ENCODE measurements at places on chromosomes 2 and 18. TPM values are rescaled to one million over a fixed set of nuclear protein-coding genes. Genes with fewer than 3 reads are reported as not detected.

GRCh38 chr2:206011018-206011614 is 74.9 kb downstream of the INO80D start:
- DNase-seq: no peak

GRCh38 chr2:230942920-230943896 is 18.2 kb upstream of the GPR55 start:
- DNase-seq: peak; percentile 38

DNA sequence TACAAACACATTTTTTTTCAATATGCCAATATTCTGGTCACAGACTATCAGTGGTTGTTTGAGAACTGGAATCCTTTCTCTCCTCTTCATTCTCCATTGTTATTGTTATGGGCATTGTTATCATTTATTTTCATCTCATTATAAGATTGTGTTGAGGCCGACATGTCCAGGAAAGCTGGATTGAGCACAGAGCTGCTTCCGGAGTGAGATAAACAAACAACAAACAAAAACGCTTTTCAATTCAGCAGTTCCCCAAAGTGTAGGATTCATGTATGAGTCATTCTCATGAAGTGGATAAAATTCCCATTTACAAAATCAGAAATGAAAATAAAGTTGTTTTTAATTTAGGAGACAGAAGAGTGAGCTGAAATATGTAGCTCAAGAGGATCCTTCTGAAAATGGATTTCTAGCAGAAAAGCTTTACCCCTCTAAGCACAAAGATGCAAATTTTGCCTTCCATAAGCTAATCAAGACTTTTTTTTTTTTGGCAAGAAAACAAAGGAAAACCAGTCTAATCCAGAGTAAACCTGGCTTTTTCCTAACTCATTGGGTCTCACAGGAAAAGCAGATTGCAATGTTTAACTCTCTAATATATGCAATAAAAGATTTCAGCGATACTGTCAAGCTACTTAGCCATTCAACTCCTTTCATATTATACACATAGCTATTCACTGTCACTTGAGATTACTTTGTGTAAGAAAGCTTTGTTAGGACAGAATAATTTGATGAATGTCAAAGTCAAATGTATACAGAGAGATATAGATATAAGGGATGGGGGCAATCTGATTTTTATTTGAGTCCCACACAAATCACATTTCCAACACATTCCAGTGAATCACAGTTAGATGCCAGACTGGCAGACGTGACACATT is 1441.7 kb upstream of the CELF4 start:
- no peak for DNase-seq

DNA sequence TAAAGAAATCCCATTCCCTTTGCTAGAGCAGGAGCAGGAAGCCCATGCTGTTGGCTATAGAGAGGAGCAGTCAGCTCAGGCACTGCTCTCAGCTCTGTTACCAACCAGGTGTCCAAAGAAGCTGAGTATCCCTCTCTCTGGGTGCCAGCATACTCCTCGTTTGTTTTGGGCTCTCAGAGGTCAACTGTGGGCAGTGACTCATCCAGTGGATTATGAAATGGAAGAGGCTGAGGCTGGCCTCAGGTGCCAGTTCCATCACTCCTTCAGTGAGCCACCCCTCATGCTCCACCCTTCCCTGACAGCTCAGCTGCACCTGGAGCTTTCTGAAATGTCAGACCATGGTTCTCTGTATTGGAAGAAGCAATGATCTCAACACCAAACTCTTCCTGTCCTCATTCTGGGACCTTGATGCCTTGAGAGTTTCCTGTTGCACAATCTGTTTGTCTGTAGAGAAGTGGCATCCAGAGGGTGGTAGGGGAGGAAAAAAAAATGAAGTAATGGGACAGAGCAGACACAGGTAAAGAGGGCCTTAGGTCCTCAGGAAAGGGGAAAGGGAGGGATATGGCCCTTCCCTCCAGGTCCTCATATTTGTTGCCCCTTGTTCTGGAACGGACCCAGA is 31.2 kb upstream of the EN1 start:
- DNase-seq: no peak

Gene RNU2-63P
- 19.8 TPM for total RNA-seq

GRCh38 chr18:62318228-62319180 is 6.6 kb upstream of the TNFRSF11A start:
- no peak for DNase-seq

- no peak for DNase-seq
Measured at GRCh38 chr2:239760596-239760995, 264.5 kb downstream of the NDUFA10 start.

Gene NYAP2
- total RNA-seq: not detected

DNA sequence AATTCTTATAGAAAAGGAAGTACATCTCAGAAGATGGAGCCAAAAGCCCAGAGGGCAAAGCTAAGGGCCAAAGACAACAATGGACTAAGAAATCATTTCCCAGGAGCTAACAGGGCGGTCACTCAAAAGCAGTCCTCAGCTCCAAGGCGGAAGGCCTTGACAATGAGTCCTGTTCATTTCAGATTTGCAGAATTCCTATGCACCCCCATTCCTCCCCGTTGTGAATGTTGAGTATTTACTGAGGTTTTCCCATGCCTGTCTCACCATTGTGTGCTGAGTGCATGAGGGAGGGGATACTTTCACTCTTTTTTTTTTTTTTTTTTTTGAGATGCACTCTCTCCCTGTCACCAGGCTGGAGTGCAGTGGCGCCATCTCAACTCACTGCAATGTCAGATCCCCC is 18.8 kb upstream of the DTNB start:
- no peak for DNase-seq

- no peak for DNase-seq
Measured at GRCh38 chr2:218831378-218831990, at the start of gene PRKAG3. PRKAG3 (minus strand) TSS chr2:218831803.

DNA sequence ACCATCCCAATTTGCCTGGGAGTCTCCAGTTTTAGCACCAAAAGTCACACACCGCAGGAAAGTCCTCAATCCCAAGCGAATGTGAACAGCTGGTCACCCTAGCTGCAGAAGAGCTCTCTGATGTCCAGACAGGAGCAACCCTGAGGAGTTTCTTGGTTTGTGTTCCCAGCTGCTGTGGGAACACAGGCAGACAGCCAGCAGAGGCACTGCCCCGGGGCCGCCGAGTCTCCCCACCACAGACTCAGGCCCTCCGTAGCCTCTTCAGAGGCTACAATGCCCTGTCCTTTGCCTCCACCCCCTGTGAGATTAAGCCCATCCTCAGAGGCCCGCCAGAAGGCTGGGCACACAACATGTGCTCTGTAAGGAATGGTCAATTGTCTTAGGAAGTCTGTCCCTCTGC is 111.5 kb downstream of the TTC32 start:
- no peak for DNase-seq

Gene FAM161A
- 15.1 TPM for total RNA-seq

- peak; percentile 68 for DNase-seq
Measured at GRCh38 chr2:236338495-236339184, 74.4 kb upstream of the ASB18 start.

- peak; percentile 59 for DNase-seq
Measured at GRCh38 chr2:219511547-219512325, 2.5 kb upstream of the ASIC4 start.

Gene FAM228A
- not detected for total RNA-seq

DNA sequence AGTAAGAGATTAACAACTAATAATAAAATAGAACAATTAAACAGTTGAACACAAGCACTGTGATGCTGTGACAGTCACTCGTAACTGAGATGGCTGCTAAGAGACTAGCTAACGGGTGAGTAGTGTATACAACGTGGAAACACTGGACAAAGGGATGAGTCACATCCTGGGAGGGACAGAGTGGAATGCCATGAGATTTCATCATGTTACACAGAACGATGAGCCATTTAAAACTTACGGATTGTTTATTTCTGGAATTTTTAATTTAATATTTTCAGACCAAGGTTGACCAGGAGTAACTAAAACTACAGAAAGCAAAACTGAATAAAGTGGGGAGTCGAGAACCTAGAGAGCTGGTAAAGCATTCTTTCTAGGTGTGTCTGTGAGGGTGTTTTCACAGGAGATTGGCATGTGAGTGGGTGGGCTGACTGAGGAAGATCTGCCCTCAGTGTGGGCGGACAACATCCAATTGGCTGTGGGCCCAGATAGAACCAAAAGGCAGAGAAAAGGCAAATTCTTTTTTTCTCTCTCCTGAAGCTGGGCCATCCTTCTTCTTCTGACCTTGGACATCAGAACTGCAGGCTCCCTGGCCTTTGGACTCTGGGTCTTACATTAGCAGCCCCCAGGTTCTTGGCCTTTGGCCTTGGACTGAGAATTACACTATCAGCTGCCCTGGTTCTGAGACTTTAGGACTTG is 14.6 kb downstream of the TMSB10 start:
- no peak for DNase-seq

DNA sequence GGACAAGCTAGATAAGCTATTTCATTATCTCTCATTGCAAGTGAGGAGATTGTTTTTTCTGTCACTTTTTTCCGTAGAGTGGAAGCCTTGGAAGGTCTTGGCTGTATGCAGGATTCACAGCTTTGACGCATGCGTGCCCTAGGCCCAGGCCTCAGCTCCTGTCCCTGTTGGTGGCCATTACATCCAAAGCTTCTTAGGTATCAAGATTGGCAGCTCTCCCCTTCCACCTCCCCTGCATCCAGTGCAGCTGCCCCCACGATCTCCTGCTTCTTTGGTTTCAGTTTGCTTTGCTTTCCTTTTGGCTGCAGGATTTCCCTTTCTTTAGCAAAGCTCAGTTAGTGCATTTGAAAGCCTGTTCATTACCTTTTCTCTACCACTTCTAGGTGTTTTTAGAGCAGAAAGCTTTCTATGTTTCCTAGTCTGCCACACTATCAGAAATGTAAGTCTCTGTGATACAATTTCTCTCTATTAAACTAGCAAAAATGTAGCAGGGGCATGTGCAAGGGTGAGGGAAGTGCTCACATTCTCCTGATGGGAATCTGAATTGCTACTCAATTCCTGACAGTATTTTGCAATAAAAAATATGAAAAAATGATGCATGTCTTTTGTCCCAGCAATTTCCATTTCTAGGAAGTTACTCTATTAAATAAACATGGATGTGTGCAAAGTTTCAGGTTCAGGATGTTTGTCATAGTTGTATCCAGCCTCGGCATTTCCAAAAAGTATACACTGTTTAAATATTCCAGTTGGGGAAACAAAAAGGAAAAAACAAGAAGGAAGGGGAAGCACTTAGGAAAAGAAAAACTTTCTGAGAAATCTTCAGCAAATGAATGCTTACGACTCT is 91.2 kb downstream of the LIPG start:
- DNase-seq: peak; percentile 46

Gene CLIP4
- total RNA-seq: 8.4 TPM

GRCh38 chr2:215590010-215590745 is 154.3 kb upstream of the FN1 start:
- no peak for DNase-seq

Gene BARD1
- total RNA-seq: 35.1 TPM

GRCh38 chr2:102310964-102311640 is at the start of gene IL1RL1:
IL1RL1 (plus strand) TSS chr2:102311563; CDS start chr2:102338265, 26,702 bp downstream.
- DNase-seq: no peak

- DNase-seq: no peak
Measured at GRCh38 chr2:121791290-121791689, 35.8 kb downstream of the TSN start.

- peak; percentile 64 for DNase-seq
Measured at GRCh38 chr2:44430342-44430741, 68.6 kb downstream of the CAMKMT start.

GRCh38 chr18:60469387-60470100 is 97.0 kb upstream of the MC4R start:
- no peak for DNase-seq

GRCh38 chr2:73285159-73285739 is 971 bp upstream of the FBXO41 start:
- DNase-seq: no peak

DNA sequence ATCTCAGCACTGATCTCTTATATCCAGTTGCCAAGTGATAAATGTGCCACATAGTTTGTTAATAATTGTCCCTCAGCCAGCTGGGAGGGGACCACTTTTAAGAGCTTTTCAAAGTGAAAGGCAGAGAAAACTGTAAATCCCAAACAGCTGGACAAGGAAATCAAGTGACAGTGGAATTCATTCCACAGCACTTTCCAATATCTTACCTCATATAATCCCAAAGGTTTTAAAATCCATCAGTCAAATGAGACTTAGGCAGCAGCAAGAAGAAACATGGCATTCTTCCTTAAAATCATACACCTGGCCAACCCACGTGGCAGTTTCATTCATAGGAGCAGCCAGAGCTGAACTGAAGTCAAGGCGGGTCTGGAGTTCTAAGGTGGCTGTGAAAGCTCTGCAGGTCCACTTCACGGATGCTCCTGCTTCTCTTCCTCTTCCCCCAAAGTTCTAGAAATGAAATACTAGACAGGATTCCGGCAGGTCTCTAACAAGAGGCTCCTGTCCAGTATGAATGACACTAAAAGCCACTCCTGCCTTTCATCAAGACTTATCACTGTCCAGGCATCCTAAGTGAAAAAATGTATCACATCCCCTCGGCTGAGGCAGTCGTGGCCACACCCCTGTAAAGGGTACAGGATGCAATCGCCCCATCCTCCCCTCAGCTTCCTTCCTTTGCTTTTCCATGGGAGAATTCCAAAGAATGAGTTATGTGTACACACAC is 190.4 kb upstream of the STK17B start:
- no peak for DNase-seq

Gene PJVK
- total RNA-seq: 6.3 TPM

All from endodermal cell (in vitro differentiated cells).